ENCODE measurements at places on chromosomes 12 and 14.

- no peak for DNase-seq
Measured at GRCh38 chr14:93369713-93370266, 22.8 kb downstream of the COX8C start.

GRCh38 chr14:50475460-50475859 lies 56.9 kb downstream of the MAP4K5 start:
- DNase-seq, result no peak

DNA sequence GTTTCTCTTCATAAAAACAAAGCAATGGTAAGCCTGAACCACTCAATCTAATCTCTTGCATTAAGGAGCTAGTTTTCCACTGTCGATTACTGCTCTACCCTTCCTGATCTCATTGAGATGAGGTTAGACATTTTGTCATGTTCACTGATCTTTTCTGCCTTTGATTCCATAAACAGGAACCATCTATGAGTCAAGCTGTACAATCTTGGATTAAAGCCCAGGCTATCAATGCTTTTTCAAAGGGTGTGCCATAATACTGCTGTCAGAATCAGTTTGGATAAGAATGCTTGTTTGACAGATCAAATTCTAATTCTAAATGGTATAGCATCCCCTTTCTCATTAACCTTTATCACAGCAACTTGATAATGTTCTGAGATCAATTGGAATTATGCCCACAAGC lies 16.1 kb downstream of the GRIP1 start:
- DNase-seq, result no peak

- no peak for DNase-seq
Measured at GRCh38 chr12:110234755-110235154, 46.3 kb upstream of the ATP2A2 start.

DNA sequence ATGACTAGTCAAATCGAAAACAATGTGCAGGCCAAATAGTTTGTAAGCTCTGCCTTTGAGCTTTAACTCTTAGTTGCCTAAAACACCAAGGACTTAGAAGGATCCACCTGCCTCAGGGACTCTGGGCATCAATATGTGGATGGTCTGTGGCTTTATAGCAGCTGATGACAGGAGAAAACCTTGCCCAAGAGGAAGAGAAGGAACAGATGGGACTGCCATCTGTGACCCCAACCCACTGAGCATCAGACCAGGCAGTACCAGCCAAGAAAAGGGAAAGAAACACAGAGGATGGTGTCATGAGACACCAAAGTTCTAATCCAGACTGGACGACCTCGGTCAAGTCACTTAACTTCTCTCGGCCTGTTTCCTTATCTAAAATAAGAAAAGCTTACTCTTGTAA lies 12.7 kb downstream of the TGFB3 start:
- DNase-seq, result no peak

- DNase-seq, result no peak
Measured at GRCh38 chr14:92154283-92154942, 32.6 kb downstream of the CPSF2 start.

- no peak for DNase-seq
Measured at GRCh38 chr12:132309596-132310086, 19.7 kb downstream of the GALNT9 start.

- no peak for DNase-seq
Measured at GRCh38 chr12:107805488-107806180, 31.1 kb downstream of the ASCL4 start.

DNA sequence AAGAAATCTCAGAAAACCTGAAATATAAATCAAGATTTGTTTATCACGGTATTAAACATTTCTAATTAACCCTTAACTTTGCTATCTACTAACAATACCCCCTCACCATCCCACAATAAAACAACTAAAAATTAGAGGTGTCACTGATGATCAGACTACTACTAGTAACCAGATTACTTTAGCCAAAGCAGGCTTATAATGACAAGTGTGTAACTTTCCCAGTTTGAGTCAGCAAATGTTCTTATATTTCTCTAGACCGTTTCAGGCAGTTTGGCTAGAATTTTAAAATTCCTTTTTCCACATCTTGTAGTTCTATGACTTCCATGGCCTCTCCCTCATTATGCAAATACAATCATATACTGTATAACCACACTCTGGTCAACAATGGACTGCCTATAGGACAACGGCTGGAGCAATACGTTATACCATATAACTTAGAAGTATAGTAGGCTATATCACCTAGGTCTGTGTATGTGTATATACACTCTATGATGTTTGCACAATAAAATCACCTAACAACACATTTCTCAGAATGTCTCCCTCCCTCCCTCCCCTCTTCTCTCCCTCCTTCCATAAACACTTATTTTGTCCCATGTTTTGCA lies 102.1 kb downstream of the DENND5B start:
- no peak for DNase-seq

GRCh38 chr14:59199614-59200013 lies 11.1 kb downstream of the DAAM1 start:
- no peak for DNase-seq

DNA sequence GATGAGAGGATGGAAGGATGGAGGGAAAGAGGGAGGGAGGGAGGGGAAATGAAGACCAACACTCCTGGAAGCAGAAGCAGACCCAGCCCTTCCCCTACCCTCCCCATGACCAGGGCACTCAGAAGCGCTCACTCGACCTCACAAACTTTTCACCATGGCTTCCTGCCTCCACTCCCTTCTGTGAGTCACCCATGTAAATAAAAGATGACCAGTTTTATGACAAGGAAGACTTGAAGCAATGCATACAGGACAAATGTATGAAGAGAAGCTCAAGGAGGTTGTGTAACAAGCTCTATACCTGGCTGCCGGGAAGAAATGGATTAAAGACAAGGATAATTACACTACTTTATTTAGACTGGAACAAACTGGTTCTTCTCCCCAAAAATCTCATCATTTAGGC lies 63.8 kb downstream of the CDC42BPB start:
- no peak for DNase-seq

- no peak for DNase-seq
Measured at GRCh38 chr14:23932639-23933038, 20.9 kb upstream of the DHRS4 start.

DNA sequence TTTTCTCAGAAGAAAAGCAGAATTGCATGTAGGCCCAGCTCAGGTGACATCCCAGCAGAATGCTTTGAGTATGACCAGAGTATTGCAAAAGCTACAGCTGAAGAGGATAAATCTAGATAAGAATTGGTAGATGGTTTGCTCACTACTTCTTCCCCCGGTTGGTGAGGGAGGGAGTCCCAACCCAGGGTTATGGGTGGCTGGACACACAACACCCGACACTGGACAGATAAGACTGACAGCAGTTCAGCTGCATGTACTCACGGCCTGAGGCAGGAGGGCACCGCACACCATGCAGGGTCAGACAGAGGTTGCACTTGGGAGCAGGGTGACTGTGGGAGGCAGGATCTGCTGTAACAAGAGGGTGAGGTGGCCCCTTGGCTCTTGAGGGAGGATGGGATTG lies 1.7 kb upstream of the CLEC4C start:
- DNase-seq, result no peak

DNA sequence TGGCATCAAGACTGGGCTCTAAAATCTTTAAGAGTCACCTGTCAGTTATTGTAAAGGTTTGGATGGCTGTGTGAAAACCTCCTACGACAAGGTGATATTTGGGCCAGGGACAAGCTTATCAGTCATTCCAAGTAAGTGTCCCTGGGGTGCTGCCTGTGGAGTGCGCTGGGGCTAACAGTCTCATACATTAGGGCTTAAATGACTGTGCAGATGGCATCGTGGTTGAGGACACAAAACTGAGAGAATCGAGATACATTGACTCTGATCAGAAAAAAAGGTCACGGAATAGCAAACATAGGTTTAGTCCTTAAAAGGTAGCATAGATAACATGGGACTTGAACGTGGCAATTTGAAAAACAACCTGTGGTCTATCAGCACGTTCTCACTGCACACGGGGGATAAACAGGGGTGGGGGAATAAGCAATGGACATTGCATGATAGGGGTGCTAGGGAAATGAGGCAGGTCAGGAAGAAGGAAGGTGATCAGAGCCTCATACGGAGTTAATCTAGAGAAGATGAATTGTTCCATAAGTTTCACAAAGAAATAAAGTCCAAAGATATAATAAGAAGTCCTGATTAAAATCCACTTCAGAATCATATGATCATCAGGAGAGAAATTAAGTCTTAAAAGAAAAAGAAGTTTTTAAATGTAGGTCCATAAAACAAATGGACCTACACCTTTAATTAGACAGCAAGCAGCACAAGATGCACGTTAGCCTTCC lies 100.3 kb downstream of the DAD1 start:
- DNase-seq, result no peak

GRCh38 chr12:32761716-32762115 lies 6.0 kb upstream of the YARS2 start:
- no peak for DNase-seq

DNA sequence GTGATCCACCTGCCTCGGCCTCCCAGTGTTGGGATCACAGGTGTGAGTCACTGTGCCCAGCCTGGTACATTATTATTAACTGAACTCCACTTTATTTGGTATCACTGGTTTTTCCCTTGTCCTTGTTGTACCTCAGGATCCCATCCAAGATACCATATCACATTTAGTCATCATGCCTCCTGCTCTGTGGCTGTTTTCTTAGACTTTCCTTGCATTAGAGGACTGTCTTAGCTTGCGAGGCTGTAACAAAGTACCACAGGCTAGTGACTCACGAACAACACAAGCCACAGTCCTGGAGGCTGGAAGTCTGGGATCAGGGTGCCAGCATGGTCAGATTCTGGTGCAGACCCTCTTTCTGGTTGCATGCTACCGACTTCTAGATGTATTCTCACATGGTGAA lies 12.2 kb downstream of the KLC1 start:
- no peak for DNase-seq

DNA sequence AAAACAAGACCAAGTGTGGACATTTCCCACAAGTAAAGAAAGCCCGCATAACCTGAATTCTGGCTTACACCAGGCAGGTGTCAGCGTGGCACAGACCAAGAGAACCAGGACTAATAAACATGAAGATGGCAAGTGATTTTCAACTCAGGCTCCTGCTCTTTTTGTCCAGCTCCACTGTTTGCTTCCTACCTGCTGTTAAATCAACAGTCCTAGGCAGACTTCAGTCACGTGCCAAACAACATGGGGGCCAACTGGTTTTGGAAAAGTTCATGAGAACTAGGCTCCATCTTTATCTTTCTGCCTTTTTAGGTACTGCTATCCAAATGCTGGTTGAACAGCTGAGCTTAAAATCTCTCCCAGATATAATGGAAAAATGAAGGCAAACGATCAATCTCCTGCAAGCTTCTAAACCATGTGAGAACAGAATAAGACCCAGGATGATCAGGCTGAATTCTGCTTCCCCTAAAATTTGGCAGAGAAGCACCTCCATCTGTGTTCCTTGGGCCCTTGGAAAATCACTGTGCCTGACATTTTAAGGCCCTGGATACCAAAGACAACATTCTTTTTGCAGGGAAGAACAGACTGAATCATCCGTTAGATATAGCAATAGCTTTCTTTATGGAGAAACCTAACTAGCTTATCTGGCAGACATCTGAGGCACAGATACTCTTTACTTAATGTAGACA lies 215.6 kb upstream of the USP15 start:
- no peak for DNase-seq

GRCh38 chr12:92259291-92259690 lies 113.6 kb upstream of the BTG1 start:
- DNase-seq, result no peak

GRCh38 chr14:49447540-49448107 lies 138.6 kb downstream of the RPS29 start:
- DNase-seq, result no peak

GRCh38 chr14:67569651-67570290 lies 30.3 kb downstream of the PIGH start:
- no peak for DNase-seq

GRCh38 chr14:61064856-61065255 lies 83.8 kb downstream of the SLC38A6 start:
- DNase-seq, result no peak

DNA sequence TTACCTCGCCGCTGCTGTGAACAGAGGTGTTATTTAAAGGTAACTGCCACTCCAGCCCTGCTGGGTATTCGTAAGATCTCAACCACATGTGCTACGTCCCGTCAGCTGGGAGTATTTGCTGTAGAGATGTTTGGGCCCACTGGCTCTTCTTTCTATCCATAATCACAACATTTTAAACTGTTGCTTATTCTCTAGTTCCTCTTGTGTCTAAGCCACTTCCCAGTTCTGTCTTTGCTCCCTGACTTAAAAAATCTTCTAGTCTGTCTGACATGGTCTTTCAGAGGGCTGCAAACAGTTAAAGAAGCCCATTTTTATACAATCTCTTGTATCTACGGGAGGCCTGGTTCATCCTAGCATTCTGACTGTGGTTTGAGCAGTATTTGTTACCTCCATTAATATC lies 33.2 kb upstream of the HELB start:
- no peak for DNase-seq

DNA sequence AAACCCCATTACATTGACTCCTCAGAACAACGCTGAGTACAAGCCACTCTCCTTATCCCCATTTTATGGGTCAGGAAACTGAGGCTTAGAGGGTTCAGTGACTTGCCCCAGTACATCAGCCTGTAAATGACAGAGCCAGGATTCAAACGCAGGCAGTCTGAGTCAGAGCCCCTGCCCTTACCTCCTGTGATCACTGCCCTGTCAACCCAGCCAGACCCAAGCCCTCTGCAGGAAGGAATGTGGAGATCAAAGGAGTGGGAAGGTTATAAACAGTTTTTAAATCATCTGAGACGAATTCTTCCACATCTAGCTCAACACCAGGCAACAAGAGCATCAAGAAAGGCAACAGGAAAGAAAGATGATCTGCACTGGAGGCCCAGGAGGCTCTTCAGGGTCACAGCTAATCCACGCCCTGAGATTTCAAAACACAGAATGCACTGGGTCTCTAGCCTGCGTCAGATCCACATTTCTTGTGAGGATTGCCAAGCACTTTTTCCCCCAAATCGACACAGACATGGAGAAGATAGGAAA lies 38.5 kb downstream of the SPTB start:
- DNase-seq, result no peak

GRCh38 chr14:78968265-78968664 lies 798.1 kb downstream of the NRXN3 start:
- no peak for DNase-seq

- no peak for DNase-seq
Measured at GRCh38 chr12:29725587-29726320, 58.0 kb downstream of the TMTC1 start.

GRCh38 chr12:10098791-10099190 lies at the start of gene CLEC1A:
Gene CLEC1A, minus strand, starts transcription at chr12:10098985. Its CDS starts 63 bp downstream, at chr12:10098922.
- no peak for DNase-seq

- DNase-seq, result no peak
Measured at GRCh38 chr12:46263140-46264016, 5.5 kb downstream of the SLC38A1 start.
